Mucosa of descending colon (tissue), 3 donors: ENCODE measurements at places on chromosomes 7 and 10. TPM values are rescaled to one million over a fixed set of nuclear protein-coding genes. Genes with fewer than 3 reads are reported as not detected.

CPVL gene
- 10.5 TPM for total RNA-seq

TMEM130 gene
- 0.38 TPM for total RNA-seq

EMX2 gene
- not detected for total RNA-seq

CPED1 gene
- 67.7 TPM for total RNA-seq

TAS2R41 gene
- not detected for total RNA-seq
